ENCODE measurements at places on chromosomes 1 and 21.

GRCh38 chr1:208910161-208910560, 666.0 kb upstream of the PLXNA2 start:
- no peak for DNase-seq

GRCh38 chr1:11657654-11658053, 3.0 kb downstream of the FBXO44 start:
- DNase-seq = no peak

DNA sequence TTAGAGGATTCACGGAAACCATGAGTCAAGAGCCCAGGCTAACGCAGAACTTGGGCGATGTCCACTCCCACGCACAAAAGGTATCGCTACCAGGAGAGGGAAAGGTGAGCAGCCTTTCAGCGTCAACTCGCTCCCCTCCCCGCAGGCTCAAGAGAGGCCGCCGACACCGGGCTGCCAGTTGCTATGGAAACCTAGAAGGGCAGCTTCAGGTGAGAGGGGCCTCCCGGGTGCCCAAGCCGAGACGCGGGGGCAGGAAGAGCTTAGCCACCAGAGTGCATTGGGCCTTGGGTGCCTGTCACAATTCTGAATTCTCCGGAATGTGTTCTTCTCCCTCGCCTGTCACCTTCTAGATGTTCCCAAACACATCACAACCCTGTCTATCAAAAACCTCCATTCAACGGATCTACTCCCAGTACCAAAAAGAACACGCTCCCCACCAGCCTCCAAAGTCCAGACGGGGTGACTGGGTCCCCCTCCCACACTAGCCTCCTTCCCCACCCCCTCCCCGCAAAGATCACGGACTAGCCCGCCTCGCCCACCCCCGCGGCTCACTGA, 694 bp downstream of the MEAF6 start:
- peak; percentile 61 for DNase-seq

- no peak for DNase-seq
Observed at GRCh38 chr1:162709132-162709860, 77.0 kb downstream of the DDR2 start.

DNA sequence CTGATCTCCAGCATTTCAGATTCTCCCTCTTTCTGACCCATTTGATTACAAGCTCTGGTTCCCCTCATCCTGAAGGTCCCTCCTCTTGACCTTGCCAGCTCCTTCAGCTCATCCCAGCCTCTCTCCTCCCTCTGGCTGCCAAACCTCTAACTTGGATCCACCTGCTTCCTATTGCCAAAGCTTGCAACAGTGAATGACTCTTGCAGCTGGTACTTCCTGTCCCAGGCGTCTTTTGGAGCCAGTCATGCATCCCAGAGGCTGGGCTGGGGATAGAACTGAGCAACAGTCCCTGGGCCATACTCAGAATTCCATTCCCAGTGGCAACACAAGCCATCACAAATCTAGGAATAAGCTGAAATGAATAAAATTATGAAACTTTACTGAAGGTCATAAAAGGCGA, 27.7 kb upstream of the SPOCD1 start:
- DNase-seq = no peak

DNA sequence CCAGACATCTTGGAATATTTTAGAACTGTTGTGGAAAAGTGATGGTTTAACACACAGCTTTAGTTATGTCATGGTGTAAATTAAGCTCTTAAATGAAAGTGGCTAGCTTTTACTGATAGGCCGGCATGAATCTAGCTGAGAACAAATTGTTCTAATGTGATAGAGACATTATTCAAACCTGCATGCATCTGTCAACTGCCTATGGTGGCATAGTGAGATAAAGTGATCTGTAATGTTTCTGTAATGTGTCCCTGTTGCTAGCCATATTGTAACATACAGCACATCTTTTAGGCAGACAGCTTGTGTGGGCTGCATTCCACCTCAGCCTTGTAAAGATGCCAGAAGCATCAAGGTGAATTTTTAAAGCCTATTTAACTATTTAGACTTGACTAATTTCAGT, 16.0 kb downstream of the LRIG2 start:
- DNase-seq = no peak

GRCh38 chr1:198498881-198499280, 41.6 kb downstream of the ATP6V1G3 start:
- DNase-seq = no peak

GRCh38 chr1:25932321-25932720, 26.1 kb upstream of the STMN1 start:
- DNase-seq = no peak

DNA sequence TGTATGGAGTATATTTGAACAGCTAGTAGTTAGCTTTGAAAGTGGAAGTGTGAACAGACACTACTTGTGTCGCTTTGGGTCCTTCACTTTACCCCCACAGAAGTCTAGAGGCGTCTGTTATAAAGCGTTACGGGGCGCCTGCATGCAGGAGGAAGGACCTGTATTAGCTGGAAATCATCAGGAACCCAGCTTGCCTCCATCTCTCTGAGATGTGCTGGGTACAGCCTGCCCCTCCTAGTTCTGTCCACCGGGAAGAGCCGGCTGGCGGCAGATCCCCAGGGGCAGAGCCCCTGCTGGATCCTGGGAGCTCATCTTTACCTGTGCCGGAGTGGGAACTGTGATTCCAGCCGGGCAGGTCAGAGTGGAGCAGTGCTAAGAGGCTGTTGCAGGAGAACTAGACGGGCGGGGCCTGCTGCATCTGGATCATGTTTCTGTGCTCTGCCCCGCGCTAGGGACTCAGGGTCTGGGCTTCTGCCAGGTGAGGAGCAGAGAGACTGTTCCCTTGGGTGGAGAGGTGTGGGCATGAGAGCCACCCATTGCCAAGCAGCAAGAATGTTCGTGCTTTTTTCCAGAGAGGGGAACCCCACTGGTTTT, 22.3 kb upstream of the SPSB1 start:
- no peak for DNase-seq

DNA sequence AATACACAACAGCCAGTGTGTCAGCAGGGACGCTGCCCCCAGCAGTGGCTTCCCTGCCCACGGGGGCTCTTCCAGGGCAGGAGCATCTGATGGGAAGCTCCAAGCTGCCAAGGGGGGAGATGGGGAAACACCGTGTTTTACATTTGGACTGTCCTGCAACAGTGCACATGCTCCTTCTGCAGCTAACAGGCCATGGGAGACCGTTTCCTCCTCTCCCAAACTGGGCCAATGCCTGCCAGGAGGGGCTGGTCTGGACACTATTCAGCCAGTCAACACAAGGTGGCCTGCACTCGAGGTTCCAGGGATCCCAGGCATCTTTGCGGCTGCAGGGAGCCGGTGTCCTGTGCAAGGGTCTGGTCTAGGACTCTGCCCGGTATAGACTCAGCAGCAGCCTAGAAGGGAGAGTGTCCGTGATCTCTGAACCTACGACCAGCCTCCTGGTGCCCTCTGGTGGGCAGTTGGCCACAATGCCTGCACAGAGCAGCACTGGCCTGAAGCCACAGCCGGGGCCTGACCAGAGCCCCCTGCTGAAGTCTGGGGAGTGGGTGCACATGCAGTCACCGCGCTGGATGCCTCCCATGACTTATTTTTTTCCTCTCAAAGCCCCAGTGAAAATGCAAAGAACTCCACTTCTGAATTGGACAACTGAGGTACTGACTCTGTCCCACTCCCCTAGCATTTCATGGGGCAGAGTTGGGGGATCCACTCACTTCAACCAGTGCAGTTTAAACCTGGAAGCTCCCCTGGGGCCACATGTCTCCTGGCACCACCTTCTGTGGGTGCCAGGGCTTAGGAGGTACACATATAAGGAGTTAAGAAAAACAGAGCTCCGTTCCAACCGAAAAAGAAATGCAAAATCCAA, 33.3 kb downstream of the RCC2 start:
- DNase-seq = peak; percentile 87

- DNase-seq = no peak
Observed at GRCh38 chr1:6827630-6828165, 42.4 kb downstream of the CAMTA1 start.

GRCh38 chr1:109983380-109984189, 980 bp upstream of the AHCYL1 start:
- no peak for DNase-seq

DNA sequence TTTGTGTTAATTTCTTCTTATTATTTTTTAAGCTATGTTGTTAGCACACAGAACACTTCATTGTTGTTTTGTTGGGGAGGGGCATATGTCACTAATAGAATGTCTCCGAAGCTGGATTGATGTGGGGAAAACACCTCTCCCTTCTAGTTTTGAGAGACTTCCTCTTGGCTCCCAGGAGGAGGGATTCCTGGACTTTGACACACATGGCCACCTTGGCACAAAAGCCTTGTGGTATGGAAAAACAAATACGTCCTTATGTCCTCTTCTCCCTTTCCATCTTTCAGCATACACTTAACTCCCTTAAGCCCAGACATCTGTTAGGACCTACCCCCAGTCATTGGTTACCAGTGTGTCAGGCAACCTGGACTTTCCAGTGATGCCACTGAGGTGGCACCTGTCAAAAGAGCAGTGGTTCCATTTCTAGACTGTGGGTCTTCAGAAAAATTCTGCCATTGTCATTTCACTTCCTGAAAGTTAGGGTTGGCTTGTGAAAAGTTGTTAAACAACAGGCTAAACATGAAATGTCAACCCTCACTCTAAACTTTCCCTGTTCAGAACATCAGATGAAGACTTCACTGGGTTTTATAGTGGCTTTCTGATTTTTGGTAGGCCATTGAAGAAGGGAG, 12.5 kb upstream of the ABCB10 start:
- DNase-seq = no peak

DNA sequence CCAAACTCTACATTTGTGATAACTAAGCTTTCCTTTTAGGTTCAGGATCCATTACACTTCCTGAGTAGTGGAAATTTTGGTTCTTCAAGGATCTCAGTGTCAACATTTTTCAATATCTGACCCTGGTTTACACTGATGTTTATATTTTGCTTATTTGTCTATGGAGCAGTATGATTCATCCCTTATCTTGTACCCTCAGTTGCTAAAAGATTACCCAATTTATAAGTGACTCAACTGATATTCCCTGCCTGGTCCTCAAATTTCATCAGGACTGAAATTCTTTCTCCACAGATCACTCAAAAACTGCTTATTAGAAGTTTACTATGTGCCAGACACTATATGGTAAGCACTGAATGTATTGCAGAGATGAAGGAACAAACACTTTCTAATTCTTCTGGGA, 139.1 kb upstream of the CHRM3 start:
- no peak for DNase-seq

DNA sequence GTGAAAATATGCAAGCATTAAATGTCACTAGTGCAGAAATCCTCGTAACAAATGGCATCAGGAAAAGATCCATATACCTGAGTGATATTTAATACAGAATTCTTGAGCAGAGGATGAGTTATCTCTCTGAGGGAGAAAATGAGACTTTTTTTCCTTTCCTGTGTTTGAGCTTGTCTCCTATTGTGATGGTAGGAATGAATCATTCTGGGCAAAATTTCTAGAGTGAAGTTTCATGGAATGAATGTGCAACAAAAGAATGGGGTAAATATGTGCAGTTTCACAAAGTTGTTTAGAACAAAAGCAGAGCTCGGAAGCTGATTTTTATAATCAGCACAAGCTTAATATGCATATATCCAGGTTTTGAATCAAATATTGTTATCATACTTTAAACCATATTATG, 4.6 kb downstream of the CTPS1 start:
- DNase-seq = no peak

DNA sequence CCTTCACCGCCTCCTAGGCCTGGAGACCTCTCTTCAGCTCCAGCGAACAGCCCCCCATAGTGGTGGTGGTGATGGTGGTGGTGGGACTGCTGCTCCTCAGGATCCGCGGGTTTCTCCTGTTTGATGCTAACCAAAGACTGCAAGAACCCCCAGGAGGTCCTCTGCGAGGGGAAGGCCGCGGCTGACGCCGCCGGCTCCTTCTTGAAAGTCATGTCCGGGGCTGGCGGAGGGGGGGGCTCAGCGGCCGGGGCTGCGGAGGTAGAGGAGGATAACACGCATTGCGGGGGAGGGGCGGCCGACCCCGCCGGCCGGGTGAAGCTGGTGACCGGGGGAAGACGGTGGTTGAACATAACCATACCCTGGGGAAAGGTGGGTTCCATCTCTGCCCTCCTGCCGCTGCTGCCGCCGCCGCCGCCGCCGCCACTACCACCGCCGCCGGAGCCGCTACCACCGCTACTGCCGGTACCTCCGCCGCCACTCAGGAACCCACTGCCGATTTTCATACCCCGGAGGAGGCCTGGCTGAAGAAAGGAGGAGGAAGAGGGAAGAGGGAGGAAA, 554 bp downstream of the ZNF281 start:
- DNase-seq = peak; percentile 67

DNA sequence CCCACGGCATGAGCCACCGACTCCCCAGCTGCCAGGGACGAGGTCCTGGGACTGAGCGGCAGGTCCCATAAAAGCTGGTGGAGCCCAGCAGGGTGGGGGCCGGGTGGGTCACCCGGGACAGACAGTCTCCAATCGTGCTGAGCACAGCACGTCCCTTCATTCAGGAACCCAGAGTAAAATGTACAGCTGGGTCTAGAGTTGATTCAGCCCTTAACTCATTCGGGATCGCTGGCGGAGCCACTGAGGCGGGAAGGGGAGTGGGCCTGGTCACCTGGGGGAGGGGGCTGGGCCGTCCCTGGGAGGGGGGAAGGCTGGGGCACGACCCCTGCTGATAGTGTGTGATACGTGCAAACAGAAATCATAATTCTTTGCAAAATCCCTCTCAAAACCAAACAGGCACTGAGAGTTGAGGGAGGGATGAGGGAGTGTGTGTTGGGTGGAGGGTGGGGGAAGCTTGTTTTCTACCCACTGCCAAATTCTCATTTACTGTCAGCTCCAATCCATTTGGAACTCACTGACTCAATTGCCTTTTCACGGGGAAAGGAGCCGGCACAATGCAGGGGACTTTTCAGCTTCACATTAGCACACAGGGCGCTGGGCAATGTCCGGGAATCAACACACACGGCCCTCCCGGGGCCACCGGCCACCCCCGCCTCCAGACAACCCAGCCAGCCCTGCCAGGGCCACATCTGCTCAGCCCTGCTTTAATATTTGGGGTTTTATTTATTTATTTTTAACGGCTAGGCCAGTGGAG, 13.8 kb downstream of the CASZ1 start:
- no peak for DNase-seq

DNA sequence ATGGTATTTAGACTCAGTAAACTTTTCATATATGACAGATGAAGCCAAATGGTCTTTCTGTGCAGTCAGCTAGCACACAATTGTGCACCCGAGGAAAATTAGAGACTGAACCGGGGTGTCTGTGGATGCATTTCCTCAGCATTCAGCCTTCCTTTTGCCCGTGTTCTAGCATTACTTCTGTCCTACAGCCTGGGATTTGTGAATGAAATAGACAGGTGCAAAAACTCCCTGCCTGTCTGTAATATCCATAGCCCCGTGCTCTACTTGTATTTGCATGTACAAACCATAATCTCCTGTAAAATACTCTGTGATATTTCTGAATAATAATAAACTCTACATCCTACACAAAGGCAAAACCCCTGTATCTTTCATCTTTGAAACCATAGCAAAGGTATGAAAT, 64.8 kb upstream of the LGALS8 start:
- no peak for DNase-seq

GRCh38 chr1:24874056-24874455, 56.0 kb downstream of the RUNX3 start:
- no peak for DNase-seq

DNA sequence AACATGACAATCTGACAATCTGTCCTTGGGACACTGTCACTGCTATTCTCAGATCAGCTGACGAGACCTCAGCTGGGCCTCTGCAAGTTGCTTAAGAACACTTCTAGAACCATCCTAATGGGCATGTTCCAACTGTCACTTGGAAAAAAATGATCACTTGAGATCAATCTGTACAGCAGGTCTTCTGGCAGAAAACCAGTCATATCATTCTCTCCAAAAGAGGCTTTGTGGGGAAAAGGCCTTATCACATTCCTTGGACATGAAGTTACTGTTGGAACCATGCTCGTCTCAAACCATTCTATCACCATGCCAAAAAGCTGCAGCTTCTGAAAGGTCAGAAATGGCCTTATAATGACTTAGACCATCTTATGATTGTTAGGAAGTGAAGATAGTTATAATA, 744.2 kb downstream of the USP25 start:
- DNase-seq = no peak
